ENCODE measurements at places on chromosomes 13 and 19.

DNA sequence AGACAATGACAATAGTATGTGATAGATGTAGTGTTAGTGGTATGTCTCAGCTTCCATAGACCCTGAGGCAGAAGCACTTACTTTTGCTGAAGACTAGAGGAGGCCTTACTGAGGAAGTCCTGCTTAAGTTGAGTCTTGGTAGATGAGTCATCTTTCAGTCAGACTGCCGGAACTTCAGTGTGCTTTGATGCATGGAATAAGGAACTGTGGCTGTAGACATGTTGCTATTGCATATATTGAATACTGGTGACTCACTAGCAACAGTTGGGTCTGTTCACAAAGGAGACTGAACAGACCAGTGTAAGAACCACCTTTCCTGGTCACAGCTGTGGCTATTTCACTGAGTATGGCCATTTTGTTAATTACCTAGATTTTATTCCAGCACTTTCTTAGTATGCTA is 1000.6 kb downstream of the OLFM4 start:
- DNase-seq = peak; percentile 99

DNA sequence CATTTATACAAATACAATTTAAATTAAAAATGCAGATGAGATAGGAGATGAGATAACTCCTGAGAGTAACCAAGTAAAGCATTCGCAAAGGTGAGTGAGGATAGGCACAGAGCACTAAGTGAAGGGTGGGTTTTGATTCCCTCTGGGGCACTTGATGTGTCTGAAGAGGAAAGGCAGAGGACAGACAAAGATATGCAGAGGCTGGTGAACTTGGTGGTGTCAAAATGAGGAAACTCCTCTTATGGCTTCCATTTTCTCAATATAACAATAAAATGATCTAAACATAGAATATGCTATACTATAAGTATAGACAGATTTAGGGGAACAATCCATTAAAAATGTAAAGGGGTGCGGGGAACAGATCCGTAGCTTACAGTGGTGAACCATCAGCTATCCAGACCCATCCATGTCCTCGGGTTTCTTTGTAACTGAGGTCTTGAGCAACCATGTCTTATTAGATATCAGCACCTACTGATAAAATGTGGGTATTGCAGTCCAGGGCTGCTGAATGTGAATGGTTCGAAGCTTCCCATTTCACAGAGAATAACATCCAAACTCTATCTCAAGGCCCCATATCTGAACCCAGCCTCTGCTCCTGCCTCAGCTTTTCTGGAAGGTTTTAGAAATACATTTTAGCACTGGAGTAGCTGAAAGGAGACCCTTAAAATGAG is 73.9 kb upstream of the SLC10A2 start:
- DNase-seq = peak; percentile 27

DNA sequence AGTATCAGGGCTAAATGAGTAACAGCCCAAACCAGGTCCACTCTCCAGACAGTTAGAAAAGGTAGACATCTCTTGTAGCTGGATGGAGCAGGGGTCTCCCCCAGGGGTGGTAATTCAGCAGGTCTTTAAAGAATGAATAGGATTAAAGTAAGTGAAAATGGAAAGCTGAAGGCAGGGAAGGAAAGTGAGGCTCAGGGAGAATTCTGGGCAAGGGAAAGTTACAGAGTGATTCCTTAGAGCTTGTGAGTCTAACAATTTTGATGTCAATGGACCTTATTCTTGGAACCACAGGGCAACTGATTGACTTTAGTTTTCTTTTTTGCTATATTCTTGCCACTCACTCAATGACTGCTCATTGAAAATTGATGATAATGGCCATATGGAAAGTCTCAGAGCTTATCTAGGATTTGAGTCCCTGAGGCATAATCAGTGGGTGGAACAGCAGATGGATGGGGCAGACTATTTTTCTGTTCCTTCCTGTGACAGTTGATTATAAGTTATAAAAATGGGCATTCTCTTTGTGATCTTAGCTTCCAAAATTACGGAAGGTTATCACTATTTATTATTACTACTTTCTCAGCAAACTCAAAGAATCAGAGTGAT is 76.9 kb downstream of the LRCH1 start:
- DNase-seq = no peak

DNA sequence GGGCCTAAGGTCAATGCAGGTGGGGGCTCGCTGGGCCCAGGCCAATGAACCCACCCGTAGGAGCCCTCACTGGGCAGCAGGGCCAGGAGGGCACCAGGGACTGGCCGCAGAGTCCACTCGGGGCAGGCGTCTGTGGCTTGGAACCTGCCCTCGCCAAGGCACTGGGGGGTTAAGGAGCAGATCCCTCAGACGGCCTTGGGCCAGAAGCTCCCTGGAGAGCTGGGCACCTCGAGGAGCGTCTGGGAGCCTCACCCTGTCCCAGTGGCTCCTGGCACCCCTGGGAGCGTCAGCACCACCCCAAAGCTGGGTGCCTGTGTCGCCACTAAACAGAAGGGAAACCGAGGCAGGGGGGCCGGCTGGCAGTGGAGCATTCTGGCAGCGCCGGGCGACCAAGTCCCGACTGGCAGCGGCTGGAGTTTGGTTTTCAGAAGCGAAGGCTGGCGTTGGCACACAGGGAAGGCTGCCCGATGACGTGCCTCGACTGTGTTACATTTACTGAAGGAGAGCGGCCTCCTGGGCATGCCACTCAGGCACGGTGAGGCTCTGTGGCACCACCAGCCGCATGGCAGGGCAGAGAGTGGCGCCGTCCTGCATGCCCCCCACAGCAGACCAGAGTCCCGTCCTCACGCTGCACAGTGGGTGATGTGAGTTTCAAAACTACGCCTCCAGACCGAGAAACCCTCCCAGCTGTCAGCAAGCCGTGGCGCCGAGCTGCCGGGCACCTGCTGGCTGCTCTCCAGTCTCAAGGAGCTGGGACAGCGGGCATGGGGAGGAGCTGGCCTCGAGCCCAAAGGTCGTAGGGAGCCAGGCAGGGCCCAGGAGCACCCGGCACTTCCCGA is 9.2 kb upstream of the MEX3D start:
- DNase-seq = no peak

DNA sequence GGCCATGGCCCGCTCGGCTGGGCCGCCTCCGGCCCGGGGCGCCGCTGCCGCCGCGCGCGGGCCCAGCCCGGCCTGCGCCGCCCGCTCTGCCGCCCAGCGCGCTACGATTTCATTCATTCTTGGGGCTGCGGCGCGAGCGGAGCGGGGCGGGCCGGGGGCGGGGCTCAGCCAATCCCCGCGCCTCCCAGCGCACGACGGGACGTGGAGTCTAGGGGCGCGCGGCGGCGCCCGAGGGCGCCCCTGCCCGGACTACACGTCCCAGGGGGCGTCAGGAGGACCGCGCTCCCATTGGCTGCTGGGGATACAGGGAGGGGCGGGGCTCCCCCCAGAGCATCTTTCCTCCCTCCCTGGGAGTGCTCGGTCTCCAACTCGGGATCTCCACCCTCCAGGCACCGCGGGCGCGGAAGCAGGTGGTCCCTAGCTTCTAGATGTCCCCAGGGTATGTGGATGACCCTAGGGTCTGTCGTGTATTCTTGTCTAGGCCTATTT is 5.6 kb upstream of the DPF1 start:
- DNase-seq = peak; percentile 62

DNA sequence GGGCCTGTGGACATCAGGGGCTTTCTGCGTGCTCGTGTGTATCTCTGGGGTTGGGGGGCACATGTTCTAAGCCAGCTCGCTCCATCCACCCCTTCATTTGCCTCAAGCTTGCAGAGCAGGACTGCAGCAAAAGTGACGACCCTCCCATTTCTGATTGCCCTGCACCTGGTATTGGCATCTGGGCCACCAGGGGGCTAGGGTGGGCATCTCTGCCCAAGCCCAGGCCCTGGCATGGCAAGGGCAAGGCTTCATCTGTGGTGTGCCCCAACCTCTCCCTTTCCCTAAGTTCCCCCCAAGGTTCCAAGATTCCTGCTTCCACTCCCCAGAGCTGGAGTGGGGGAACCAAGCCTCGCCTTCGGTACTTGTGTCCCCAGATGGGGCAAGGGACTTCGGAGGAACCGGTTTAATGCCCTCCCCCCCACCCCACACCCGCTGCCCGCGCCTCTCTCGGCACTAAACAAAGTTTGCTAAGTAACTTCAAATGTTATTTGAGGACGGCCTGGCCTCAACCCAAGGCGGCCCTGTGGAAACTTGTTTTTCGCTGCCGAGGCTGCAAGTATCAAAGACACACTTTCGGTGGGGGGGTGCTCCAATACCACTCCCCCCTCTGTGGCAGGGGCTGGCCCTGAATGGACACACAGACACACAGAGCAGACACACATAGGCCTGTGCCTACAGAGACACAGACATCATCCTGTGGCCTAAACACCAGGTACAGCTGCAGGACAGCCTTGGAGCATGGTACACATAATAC is 12.2 kb downstream of the NFIX start:
- no peak for DNase-seq

DNA sequence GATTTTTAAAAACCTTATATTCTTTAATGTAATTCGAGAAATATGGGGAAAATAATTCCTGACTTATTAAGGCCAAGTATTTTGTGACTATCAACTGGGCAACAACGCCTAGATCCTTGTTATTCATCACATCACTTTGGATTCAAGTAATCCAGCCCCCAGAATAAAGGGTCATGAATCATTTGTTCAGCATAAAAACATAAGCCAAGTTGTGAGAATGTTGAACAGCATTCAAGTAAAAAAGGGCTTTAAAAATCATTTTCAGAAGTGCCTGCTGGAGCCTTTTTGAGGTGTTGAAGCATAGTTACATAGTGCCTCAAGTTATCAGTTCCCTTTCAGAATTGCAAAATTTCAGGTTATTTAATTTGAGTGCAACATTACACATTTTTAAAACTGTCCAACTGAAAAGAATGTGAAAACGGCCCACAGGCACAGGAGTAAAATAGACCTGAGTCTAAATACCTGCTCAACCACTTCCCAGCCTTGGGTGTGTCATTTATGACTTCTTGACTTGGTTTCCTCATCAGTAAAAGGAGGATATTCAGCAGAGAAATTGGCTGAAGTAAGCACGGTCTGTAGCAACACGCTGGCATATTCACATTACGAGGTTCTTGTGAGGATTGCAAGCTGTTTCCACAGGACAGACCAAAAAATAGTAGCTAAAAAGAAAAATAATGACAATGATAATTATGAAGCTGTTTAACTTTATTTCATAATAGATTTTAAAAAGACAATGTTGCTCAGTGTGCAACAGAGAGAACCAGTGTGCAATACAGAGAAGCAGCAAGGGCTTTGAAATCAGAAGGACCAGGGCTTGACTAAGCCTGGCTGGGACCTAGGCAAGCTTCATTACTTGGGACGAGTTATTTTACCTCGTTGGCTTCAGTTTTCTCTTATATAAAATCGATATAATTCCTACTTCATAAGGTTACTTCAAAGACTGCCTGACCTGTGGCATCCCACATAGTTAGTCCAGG is 56.6 kb downstream of the MBNL2 start:
- no peak for DNase-seq

DNA sequence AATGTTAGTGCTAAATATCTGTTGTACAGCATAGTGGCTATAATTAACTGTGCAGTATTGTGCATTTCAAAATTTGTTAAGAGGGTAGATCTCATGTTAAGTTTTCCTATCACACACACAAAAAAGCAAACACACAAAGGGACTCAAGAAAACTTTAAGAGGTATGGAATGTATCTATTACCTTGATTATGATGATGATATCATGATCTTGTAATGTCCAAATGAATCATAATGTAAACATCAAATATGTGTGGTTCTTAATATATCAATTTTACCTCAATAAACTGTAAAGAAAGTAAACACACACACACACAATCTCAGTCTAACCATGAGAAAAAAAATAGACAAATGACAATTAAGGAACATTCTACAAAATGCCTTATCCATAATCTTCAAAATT is 934.6 kb downstream of the SLITRK1 start:
- DNase-seq = no peak

GRCh38 chr19:55809381-55810058 is 22.3 kb downstream of the NLRP11 start:
- peak; percentile 38 for DNase-seq

DNA sequence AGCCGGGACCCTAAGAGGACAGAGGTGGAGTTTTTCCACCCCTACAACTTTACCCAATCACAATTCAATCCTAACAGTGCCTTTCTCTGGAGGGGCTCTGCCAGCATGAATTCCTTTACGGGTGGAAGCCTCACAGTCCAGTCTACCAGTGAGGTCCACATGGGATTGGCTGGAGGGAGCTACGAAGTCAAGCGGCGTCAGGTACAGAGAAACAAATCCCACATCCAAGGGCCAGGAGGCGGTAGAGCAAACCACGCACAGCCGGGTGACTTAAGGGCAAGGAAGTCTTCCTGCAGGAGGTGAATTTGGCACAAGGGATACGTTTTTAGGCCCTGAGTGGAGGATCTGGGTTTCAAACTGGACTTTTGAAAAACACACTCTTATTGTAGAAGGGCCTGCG is 199.6 kb downstream of the UQCRFS1 start:
- DNase-seq = no peak

DNA sequence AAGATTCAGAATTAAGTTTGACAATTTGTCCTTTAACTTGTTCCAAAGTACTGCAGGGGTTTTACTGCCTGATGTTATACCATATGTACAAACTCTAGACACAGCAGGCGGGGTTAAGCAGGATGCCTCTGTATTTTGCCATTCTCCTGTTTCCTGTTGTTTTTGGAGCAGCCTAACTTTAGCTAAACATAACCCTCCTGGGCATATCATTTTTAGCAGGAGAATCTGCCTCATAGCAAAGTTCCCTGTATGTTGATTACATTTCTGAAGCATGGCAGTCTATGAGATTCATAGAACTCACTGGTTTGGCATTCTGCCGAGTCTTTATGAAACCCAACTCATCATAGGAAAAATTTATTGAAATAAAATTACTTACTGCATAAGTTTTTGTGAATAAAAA is 5.2 kb downstream of the LHFPL6 start:
- no peak for DNase-seq

GRCh38 chr13:52128714-52129700 is at the start of gene NEK5:
TSS of gene NEK5 (minus strand) at chr13:52129073. CDS start at chr13:52127482, 1,591 bp downstream.
- peak; percentile 72 for DNase-seq

Measured in AML-193 (cell line).